ENCODE measurements at places on chromosomes 11 and 22.

- no peak for DNase-seq
Measured at GRCh38 chr11:124937336-124937935, 1.6 kb upstream of the HEPACAM start.

- DNase-seq, result no peak
Measured at GRCh38 chr11:2912498-2912897, 16.7 kb downstream of the PHLDA2 start.

DNA sequence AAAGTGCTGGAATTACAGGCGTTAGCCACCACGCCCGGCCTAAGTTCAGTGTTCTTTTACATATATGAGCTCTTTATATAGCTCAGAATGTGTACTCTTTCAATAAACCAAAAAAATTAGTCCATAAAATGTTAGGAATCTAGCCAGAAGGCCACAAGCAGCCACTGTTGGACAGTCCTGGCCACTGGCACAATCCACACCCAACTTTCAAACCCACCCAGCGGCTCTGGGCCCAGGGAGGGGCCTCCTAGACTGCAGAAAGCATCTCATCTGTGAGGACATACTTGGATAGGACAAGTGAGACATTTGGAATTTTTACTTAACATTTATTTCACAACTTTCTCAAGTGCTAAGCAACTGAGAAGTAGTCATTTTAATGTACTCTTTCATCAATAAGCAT is 6.4 kb downstream of the PACSIN2 start:
- DNase-seq, result no peak

GRCh38 chr11:62391642-62392425 is 27.0 kb upstream of the SCGB1A1 start:
- no peak for DNase-seq

Measured in T-helper 1 cell (primary cell).